Glomerular endothelial cell (primary cell): ENCODE measurements at places on chromosomes 2 and 18. TPM values are rescaled to one million over a fixed set of nuclear protein-coding genes. Genes with fewer than 3 reads are reported as not detected.

Gene COLEC12
- total RNA-seq: 13.2 and 31.7 TPM in 2 replicates

Gene SDC1
- total RNA-seq: 7.4 and 17.5 TPM in 2 replicates

Gene PASK
- total RNA-seq: 3.3 and 8.1 TPM in 2 replicates

Gene PLCD4
- total RNA-seq: 0.05 and 0.93 TPM in 2 replicates

Gene SPAST
- 18.3 and 19.9 TPM in 2 replicates for total RNA-seq

Gene UNC80
- 0.06 TPM in 1 of 2 replicates, not detected in the other for total RNA-seq

DNA sequence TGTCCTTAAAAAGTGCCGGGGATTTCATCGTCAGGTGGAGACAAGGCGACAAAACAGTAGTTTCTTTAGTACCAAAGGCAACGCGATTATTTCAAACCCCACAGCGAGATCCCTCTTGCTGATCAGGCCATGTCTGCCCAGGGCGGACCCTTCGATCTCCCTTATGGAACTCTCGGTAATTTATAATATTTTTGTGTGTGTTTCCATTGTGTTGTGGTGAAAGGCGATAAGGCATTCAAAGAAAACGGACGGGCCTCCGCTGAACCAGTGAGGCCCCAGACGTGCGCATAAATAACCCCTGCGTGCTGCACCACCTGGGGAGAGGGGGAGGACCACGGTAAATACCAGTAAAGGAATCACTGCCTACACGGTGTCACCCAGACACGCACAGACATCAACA lies 1.4 kb upstream of the GAD1 start:
- no peak for DNase-seq

DNA sequence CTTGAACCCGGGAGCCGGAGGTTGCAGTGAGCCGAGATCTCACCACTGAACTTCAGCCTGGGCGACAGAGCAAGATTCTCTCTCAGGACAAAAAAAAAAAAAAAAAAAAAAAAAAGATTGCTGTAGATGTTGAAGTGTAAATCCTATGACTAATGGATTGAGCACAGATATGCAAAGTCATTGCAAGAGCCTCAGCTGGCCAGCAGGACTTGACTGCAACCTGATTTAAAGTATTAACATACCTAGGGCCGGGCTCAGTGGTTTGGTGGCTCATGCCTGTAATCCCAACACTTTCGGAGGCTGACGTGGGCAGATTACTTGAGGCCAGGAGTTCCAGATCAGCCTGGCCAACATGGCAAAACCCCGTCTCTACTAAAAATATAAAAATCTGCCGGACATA lies 103.4 kb upstream of the MSH2 start:
- no peak for DNase-seq

GRCh38 chr18:35410561-35410960 lies 33.4 kb upstream of the ZNF396 start:
- DNase-seq: no peak

DNA sequence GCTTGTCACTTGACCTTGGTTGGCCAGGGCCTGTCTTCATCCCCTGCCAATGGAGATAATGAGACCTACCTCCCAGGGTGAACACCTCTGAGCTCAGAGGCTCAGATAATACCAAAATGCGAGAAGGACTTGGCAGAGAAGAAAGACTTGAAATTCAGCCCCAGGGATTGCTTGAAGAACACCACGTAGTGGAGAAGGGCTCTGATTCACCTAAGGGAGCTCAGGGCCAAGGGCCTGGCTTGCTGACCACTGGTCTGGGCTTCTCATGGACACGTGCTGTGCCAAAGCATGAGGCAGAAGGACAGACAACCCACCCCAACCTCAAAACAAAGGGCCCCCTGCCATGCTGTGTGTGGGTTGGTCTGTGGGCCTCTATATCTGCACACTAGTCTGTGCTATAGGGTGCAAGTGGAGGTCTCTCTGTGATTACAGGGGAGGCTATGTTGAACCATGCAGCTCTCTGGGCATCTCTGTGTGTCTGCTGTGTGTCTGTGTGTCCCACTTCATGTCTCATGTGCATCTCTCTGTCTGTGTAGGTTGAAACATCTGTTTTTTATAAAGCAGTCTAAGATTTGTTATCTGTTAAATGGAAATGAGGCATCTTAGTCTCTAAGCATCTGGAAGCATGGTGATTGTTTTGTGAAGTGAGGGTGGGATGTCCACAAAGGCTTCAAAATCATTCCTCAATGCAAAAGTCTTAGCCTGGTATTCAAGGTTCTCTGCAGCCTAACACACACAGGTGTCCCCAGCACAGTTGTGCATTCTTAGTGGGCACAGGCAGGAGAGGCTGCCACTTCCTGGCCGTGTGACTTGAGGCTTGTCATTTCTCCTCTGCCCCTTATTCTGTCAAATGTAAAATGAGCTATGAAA lies 61.0 kb upstream of the EPAS1 start:
- DNase-seq: no peak

- DNase-seq: no peak
Measured at GRCh38 chr2:144513388-144514101, 6.4 kb downstream of the ZEB2 start.

- no peak for DNase-seq
Measured at GRCh38 chr2:101415220-101415619, 27.9 kb upstream of the CREG2 start.

DNA sequence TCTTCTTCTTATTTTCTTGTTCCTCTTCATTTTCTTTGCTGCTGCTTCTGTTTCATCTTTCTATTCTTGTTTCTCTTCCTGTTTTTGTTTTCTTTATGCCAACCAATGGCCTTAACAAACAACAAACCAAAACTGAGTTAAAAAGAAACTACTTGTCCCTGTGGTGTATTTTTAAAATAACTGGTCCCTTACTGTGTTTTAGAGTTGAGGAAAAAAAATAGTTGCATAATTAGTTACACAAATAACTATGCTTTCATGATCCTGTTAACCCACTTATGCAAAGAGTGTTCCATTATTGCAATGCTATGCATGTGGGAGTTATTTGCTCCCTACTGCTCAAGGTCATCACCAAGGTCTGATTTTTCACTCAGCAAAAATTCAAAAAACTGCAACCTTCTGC lies 39.5 kb upstream of the IMP4 start:
- no peak for DNase-seq

- DNase-seq: no peak
Measured at GRCh38 chr2:161983331-161983651, 90.7 kb downstream of the DPP4 start.

DNA sequence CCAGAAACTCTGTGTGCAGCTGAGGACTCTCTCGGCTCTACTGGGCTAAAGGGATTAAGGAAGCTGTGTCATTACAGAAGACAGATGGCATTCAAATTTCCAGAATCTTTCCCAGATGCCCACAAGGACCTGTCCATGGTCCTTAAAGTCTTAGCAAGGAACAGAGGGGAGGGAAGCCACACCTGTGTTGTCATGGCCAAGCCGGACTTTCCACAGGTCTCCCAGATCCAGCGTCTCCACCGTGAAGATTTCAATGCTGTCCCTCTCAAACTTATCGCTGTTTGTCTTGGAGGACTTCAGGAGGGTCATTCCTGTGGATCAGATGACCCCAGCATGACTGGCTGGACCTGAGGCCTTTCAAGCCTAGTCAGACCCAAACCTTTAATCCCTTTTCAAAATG lies 114.5 kb downstream of the LOXHD1 start:
- no peak for DNase-seq

- DNase-seq: no peak
Measured at GRCh38 chr2:168814939-168815907, 12.8 kb downstream of the NOSTRIN start.

DNA sequence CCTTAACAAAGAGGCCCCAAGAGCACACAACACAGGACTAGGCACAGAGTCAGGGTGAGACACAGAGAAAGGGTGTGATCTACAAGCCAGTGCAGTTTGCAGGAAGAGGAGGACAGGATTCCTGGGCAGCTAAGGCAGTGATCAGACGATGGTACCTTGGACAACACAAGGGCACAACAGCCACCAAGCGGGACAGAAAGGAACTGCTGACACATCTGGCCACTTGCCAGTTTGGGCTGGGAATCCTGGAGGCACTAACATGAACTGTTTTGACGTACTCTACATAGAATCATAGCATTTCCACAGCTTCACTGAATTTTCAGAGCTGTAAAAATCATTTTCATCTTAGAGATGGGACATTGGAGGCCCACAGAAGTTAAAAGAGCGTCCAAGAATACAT lies 221.5 kb upstream of the SLC35G4 start:
- no peak for DNase-seq

- DNase-seq: no peak
Measured at GRCh38 chr2:118847762-118848172, 319 bp upstream of the EN1 start.

- DNase-seq: no peak
Measured at GRCh38 chr2:142822190-142822589, 55.3 kb upstream of the KYNU start.
